HS-27A (cell line): ENCODE measurements at places on chromosomes 3 and 15.
A peak's percentile ranks its signal among the peaks of the same experiment; 100 is the strongest.

- no peak for DNase-seq
These were observed 2.1 kb downstream of the AMIGO3 start for GRCh38 chr3:49717211-49717958.

DNA sequence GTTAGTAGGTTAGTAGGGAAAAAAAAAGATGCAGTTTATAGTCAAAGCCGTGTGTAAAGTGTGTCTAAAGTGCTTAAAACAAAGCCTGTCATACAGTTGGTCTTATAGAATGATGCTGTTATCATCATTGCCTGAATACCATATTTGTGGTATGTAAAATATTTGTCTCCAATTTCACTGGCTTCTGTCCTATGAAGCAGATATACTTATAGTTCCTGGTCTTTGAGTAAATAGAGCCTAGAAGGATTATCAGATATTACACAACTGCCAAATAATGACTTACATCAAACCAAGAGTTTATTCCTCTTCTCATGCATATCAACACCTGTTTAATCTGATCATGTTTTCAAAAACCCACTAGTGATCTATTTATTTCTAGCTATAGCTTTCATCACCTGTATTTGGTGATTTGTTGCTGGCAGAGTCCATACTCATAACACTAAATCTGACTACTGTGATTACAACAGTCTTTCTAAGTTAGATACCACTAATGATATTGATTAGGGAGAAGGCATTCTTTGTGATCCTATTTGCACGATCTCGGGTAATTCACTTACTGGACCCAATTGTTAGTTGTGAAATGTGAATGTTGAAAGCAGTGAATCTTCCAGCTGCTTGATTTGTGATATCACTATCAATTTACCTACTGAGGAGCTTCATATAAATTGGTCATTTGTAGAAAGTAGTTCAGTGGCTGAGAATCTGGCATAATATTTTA is 413.7 kb downstream of the LPP start:
- peak; percentile 38 for DNase-seq

GRCh38 chr3:100425316-100425715 is 24.0 kb downstream of the LNP1 start:
- DNase-seq, result no peak

DNA sequence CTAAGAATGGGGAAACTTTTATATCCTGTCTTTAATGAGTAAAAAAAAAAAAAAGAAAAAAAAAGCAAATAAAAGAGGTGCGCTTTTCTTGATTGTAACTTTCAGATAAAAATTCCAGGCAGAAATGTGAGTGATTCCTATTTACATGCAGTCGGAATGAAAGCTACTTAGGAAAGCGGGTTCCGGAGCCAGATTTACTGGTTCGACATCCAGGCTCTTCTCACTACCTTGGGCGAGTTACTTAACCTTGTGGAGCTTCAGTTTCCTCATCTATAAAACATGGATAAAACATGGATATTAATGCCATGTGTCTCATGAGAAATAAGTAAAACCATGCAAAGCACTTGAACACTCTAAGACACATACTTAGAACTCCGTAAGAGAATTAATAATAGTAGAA is 169.2 kb downstream of the TP63 start:
- no peak for DNase-seq

DNA sequence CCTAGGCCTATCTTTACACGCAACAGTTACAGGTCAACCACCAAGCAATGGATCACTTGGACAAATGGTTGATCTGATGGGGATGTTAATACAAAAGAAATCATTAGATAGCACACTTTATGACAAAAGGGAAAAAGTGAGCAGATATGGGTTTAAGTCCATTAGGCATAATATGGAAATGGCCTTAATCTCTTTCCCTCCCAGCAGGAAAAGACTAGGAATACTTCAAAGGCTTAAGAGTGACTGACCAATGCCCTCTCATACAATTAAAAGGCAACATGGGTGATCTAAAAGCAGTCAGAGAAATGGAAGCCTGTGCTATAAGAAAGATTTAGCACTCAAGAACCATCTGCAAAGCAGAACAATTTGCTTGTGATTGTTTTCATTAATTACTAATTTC is 3.3 kb downstream of the PRTG start:
- no peak for DNase-seq

- no peak for DNase-seq
These were observed 44.6 kb downstream of the RASGRP1 start for GRCh38 chr15:38520035-38520434.

GRCh38 chr3:124881976-124882697 is 5.0 kb downstream of the ITGB5 start:
- no peak for DNase-seq

DNA sequence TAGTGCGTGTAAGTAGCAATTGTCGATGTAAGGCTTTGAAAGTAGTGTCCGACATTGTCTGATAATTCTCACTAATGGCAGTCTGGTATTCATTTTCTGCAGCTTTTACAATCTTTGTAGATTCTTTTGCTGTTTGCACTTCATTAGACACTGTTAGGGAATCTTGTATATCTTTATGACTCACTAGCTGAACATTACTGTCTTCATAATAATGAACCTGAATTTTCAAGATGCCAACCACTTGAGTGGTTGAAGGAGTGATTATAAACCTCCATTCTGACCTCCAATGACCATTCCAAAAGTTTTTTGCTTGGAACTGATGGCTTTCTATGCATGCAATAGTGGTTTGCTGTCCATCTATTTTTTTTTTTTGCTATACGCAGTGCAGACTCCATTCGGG is 76.4 kb upstream of the MFGE8 start:
- DNase-seq, result peak; percentile 90

GRCh38 chr15:31238906-31239305 is 87.7 kb upstream of the KLF13 start:
- no peak for DNase-seq

DNA sequence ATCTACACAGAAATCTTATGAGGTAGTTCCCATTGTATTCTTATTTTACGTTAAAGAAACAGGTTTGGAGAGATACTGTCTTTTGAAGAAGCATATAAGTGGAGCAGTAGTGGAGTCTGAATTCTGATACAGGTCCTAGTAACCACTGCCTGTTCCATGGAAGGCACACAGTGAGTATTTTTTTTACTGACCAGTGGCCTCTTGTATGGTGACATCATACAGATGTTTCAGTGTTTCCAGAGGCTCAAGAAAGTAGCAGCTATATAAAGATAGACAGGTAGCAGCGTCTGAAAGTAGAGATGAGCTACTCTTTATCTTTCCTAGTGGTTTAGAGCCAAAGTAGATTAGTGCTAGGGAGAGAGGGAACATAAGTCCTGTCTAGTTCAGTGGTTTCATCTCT is 173.5 kb downstream of the LPP start:
- DNase-seq, result no peak

DNA sequence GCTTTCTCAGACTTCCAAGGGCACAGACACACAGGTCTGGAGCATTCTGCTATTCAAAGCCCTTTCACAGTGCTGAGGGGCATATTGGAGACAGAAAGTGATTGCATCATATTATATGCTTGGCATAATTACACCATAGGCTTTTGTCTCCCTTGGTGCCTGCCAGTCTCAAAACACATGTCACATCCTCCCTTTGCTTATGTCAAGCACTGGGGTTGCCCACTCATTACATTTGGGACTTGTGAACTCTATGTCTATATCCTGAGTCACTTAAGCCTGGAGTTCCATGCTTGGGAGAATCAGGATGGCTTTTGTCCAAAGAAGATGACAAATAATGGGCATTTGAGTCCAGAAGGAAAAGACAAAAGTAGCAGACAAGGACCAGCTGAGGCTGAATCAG is 12.3 kb upstream of the PDZRN3 start:
- DNase-seq, result no peak

- DNase-seq, result peak; percentile 95
These were observed 68.6 kb downstream of the ABHD5 start for GRCh38 chr3:43759297-43759782.

GRCh38 chr15:59017449-59017848 is 30.0 kb downstream of the RNF111 start:
- no peak for DNase-seq

- no peak for DNase-seq
These were observed 57.8 kb downstream of the RIOX2 start for GRCh38 chr3:97914388-97914787.

DNA sequence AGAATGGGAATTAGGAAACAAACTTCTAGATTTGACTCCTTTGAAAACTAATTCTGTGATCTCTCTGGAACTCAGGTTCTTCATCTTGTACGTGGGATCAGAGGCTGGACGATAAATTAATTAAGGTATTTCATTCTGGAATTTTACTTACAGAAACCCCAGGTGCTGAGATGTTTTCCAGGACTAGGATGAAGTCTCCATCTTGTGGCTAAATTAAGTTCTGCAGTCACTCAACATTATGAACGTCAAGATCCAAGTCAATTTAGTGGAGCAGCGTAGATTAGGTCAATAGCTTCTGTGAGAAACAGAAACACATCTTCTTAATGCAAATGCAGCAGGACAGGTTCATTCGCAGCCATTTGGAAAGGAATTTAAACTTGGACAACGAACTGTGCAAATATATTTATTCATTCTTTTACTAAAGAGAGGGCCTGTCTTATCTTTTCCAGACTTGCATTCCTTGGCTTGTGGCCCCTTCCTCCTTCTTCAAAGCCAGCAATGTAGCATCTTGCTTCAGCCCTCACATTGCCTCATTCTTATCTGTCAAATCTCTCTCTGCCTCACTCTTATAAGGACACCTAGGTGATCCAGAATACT is 26.7 kb upstream of the TMC3 start:
- peak; percentile 39 for DNase-seq

DNA sequence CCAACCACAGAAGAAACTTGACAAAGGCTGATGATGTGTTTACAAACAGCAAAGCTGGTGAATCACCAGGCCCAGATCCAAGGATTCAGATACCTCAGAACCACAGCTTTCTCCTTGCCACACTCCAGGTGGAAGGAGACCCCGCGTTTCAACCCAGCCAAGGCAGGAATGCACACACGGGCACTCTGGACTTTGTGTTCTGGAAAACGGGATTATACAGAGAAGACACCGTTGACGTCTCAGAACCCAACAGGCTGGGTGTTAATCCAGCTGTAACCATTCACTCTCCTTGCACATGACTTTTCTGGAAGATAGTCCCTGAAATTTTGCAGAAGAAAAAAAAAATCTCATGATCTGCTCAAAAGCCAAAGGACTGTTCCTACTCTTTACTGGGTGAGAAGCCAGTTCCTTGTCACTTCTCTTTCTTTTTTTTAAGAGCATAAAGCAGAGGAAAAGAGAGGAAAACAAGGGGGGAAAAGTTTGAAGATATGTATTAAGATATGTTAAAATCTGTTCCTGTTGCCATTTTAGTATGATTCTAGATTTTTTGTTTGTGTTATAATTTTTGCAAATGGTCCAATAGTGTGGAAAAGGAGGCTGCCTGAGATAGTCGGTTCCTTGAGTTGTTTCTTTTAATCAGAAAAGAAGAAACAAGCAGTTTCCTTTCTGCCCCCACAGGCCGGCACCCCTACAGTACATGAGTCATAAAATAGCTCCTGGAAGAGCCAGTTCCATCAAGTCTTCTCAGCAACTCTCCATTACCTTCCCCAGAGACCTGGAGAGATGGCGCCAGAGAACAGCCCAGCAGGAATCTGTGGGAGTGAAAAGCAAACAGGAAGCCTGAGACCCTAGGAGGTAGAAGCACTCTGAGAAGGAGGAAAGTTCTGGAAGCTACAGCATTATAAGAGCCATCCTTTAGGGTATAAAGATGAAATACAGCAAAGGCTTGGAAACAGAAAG is 73.1 kb downstream of the RORA start:
- DNase-seq, result no peak

GRCh38 chr3:196694941-196695848 is 16.9 kb downstream of the CEP19 start:
- DNase-seq, result no peak

- DNase-seq, result no peak
These were observed 1.1 kb downstream of the CLCN2 start for GRCh38 chr3:184360070-184360928.

GRCh38 chr3:187736418-187736871 is 8.8 kb downstream of the BCL6 start:
- no peak for DNase-seq

DNA sequence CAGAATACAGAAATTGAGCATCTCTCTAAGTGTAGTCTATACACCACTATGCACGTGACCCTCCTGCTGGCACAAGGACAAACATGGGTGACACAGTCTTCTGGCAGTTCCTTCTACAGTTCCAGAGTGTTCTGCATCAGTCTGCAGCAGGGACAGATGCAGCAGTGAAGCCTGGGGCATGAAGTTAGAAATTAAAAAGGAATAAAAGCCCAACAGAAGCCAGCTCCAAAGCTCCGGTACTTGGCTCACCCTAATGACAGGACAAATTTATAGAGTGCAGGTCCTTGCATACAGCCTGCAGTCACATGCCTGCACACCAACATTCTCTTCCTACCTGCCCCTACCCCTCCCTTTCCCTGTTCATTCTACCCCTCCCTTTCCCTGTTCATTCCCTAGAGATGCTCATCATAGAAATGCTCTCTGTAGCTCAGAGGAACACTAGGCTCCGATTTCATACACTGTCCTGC is 15.0 kb downstream of the UACA start:
- no peak for DNase-seq

DNA sequence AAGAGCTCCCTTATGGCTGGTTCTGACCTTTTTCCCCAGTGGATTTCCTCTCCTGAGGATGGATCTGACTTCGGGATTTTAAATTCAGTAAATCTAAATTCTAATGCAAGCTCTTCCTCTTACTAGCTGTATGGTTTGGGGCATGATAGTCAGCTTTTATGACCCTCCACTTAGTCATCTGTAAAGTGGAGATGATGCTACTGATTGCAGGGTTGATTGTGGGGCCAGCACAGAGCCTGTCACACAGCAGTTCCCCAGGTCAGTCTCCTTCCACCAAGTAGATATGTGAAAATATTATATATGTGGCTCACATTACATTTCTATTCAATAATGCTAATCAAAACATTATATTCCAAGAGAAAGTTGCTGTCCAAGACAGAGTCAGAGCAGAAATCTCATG is 141.3 kb upstream of the UBE2E1 start:
- DNase-seq, result no peak

- DNase-seq, result peak; percentile 51
These were observed 49.5 kb upstream of the SLC9A9 start for GRCh38 chr3:143897576-143898295.

DNA sequence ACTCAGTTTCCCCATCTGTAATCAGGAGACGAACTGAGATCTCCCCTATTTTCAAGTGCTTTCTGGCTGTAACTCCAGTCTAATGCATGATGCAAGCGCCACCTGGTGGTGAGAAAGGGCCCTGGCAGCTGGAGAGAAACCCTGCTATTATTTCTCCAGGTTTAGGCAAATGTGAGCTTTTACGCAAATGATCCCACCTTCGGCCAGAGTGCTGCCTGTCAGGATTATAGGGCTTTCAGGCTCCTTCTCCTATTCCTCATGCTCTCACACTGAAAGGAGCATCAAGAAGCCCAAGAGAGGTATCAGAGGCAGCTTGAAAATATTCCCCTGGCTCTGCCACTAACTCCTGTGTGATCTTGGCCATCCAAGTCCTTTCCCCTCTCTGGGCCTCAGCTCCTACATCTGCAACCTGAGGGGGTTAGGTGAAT is 93.9 kb upstream of the RASGRF1 start:
- peak; percentile 64 for DNase-seq

- DNase-seq, result no peak
These were observed 12.9 kb upstream of the TMC3 start for GRCh38 chr15:81386947-81387346.
